ENCODE measurements at places on chromosomes 4 and X.

DNA sequence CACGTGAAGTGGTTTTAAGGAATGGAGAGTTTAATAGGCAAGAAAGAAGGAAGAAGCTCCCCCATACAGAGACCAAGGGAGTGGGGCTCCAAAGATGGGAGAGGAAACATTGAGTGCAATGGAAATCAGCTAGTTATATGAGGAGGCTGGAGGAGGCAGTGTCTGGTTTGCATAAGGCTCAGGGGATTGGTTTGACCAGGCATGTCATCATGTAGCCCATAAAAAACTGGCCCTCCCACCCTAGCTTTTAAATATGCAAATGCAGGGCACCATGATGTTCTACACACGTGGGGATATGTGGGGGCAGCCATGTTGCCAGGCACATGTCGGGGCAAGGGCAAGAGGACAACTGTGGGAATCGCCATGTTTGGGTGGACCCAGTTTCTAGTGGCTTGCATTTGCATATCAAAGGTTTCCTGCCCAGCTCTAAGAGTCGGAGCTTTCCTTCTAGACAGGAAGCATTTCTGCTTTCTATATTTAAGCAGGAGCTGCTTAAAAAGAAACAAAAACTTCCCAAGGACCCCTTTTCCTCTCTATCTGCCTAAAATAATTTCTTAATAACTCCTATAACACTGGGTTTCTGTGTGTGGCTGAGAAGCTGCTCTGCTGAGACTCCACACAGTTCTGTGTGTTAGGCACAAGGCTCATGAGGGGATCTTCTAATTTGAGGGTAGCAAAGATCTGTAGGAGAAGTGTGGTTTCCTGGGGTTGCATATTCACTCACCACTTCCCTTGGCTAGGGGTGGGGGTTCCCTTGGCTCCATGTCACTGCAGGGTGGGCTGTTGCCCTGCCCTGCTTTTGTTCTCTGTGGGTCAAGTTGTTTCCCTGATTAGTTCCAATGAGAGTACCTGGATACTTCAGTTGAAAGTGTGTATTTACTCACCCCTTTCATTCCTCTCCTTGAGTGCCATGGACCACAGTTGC lies 113.5 kb downstream of the VSIG4 start:
- DNase-seq = peak; percentile 95

GRCh38 chrX:150456466-150456865 lies 93.3 kb downstream of the MAMLD1 start:
- no peak for DNase-seq

DNA sequence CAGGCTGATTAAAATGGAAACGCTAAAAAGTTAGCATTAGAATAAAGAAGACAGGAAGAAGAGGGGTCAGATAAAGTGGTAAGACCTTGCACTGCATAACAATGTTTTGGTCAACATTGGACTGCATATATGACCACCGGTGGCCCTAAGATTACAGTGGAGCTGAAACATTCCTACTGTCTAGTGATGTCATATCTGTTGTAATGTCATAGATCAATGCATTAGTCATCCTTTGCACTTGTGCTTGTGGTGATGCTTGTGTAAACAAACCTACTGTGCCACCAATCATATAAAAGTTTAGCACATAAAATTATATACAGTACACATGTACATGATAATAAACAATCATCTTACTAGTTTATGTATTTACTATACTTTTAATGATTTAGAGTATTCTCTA lies 73.0 kb downstream of the TMEM165 start:
- DNase-seq = no peak

DNA sequence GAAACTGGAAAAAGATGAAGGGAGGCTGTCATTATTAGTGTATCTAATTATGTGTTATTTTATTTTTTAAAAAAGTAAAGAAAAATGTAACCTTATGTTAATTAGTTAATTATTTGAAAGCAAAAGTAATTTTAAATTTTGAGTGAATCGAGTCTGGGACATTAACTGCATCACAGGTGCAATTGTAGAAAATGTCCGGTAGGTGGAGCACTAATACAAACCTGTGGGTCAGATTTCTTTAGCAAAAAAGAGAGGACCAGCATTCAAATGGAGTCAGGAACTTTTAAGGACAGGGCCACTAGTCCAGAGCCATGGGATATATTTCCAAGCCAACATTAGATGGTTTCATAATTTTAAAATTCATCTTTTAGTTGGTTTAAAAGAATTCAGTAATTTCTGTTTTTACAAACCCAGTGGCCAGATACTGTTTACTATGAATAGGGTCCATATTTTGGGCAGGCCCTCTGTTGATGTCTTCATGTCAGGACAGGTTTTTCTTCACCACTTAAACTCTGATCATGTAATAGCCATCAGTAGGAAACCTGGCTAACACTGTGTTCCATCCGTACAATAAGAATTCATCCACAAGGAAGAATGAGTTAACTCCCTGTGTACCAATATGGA lies 27.2 kb downstream of the BST1 start:
- peak; percentile 79 for DNase-seq

GRCh38 chrX:155148724-155149537 lies 67.3 kb upstream of the VBP1 start:
- DNase-seq = peak; percentile 53

DNA sequence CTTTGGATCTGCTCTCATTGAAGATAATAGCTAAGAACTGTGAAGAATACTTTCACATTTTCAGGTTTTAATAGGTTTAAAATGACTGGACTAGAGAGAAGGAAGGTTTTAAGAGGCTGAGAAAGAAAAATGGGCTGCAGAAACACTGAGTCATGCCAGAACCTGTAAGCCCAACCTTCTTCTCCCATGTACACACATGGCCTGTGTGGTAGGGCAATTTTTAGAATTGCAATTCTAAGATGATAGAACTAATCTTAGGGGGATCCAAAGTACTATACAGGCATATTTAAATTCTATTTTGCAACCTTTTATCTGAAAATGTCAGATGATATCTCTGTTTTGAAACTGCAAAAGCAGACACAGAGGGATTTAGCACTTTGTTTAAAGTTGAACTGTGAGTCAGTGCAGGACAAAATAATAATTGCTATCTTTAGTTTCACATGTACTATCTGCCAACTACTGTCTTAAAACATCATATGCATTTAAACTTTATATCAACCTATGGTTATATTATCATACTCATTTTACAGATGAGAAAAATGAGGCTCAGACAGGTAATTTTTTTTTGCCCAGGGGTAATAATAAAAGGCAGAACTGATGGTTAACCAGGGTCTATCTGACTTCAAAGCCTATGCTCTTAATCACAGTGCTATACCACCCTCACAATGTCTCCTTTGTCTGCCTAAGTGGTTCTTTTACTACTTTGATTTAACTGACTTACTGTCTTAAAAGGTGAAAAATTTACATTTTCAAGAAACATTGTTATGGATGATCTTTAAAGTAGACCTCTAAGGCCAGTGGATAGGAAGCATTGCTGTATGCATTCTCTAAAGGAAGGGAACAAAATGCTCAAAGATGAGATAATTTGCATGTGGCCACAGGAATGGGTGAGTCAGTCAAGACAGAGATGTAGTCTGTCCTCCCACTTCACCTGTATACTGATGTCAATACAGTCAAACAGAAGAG lies 4.3 kb downstream of the TMPRSS11E start:
- no peak for DNase-seq

DNA sequence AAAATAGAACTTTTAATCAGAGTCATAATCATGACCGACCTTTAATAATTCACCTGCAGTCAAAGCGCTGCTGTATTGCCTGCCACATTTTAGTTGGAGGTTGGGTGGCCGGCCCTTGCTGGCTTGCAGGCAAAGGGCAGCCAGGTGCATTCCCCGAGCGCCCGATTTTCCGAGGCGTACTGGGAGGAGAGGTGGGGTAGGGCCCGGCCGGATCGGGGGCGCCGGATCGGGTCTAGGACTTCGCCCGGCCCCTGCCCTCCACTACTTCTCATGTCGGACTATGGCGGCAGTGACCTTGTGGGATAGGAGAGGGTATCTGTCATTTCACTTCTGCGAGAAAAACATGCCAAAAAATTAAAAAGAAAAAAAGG lies 2.5 kb upstream of the RS1 start:
- no peak for DNase-seq

DNA sequence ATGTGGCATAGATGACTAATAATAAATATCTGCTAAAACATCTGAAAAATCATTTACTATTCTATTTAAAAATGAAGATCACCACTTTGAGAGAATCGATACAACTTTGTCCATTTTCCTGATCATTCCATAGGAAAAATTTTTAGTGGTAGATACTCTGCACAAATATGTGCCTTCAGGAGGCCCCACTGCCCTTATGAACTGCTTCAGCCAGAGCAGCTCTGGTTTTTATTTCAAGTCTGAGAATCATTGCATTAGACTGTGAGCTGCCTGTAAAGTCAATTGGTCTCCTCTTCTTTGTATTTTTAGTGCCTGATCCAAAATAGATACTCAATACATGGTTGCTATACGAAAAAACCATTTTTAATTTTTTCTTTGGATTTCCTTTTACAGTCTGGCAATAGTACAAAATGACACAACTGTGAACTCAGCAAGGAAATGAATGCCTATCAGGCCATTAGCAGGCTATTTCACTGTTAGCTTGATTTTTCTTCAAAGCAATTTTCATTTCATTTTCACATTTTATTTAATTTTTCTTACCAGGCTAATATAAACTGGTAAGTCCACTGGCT lies 69.1 kb downstream of the SHISA3 start:
- no peak for DNase-seq

- no peak for DNase-seq
Measured at GRCh38 chr4:24470666-24471485, 113.5 kb downstream of the DHX15 start.

DNA sequence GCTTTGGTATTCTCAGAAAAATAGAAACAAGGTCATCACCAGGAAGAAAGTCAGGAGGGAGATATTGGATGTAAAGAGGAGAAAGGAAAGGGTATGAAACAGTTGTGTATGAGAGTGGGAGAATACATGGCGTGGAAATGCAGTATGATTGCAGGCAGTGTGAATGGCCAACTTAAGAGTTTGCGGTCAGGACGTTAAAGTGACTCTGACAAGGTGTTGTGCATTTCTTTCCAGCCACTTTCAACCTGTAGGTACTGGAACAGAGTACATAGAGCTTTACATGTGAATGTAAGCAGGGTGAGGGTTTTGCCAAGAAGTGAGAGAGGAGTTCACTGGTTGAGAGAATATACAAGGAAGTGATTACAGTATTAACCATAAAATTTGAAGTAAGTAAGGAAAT lies 15.7 kb downstream of the ATP10D start:
- no peak for DNase-seq

DNA sequence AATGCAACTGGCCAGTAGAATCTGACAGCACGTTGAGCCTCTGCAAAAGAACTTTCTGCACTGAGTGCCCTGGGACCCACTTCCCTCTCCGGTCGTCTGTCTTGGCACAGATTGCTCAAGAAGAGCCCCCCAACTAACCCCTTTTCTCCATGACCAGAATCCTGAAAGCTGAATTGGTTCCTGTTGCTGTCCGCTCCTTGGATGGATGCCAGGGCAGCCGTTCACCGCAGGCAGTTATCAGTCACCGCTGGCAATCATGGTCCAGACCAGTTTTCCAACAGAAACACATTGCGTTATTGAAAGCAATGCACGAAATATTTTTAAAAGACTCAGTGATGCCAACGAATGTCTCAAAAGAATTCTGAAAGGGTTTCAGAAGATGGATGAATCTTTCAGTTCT lies 733.7 kb upstream of the FRG1 start:
- DNase-seq = no peak

DNA sequence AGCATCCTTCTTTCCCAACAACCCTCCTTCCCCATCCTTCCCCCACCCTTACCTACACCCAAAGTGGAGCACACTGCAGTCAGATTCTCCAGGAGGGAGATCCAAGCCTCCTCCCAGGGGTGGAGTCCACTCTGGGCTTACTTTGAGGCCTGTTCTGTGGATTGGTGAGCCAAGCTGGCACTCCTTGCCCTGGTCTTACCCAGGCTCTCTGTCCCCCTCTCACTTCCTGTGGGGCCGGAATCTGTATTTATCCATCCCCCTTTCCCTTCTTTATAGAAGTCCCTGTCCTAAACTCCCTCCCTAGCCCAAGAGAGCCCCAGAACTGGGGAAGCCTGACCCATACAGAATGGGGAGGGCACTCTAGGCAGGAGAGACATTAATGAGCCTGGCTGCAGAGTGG lies 3.2 kb upstream of the TSPYL2 start:
- no peak for DNase-seq

- peak; percentile 3 for DNase-seq
Measured at GRCh38 chrX:48736303-48736702, 25.2 kb upstream of the GLOD5 start.

DNA sequence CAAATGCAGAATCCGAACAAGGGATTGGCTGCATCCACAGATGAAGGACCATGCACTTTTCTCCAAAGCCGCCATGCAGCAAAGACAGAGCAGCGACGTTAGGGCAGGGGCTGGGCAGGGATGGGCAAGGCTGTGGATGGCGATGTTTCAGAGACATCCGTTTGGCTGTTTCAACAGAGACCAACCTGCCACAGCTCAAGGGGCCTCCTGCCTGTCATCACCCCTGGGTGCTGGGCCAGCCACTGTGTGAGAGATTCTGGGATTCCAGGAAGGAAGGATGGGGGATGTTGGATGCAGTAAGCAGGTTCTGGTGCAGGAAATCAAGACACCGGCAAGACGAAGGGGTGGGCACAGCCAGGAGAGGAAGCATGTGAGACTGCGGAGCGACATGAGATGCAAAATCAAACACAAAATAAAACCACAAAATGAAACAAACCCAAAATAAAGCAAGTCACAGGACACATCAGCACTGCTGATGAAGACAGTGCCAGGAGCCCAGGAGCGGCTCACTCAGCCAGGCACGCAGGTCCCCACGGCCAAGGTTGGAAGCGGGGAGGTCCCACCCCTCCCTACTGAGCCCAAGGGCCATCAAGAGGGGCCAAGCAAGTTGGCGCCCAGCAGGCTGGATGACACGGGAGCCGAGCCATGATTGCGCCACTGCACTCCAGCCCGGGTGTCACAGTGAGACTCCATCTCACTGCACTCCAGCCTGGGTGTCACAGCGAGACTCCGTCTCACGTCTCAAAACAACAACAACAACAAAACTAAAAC lies 68.1 kb downstream of the FAM53A start:
- no peak for DNase-seq

- peak; percentile 63 for DNase-seq
Measured at GRCh38 chrX:65451663-65452062, 82.9 kb downstream of the LAS1L start.

DNA sequence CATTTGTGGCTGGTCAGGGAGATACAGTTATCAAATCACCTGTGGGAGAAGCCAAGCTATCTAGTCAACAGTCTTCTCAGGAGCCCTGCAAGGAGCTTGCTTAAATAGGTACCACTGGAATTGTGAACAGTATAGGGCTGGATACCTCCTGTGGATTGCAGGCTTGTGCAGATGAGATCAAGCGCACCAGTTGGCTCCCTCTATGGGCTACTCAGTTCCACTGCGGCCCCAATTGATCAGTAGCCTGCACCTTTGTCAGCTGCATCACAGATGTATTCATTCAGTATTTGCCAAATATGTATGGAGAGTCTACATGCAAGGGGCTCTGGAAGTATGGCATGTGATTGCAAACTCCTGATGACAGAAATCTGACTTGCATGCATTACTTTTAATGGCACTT lies 28.6 kb downstream of the TEX13A start:
- DNase-seq = peak; percentile 16

- peak; percentile 17 for DNase-seq
Measured at GRCh38 chr4:108725457-108725856, 37.4 kb downstream of the ETNPPL start.

GRCh38 chrX:8183346-8183745 lies 12.3 kb upstream of the VCX2 start:
- no peak for DNase-seq

Data from NAMALWA (cell line).